ENCODE measurements at places on chromosomes 2 and 18.

GRCh38 chr18:34493566-34494358 lies 216.3 kb upstream of the DTNA start:
- DNase-seq = no peak

DNA sequence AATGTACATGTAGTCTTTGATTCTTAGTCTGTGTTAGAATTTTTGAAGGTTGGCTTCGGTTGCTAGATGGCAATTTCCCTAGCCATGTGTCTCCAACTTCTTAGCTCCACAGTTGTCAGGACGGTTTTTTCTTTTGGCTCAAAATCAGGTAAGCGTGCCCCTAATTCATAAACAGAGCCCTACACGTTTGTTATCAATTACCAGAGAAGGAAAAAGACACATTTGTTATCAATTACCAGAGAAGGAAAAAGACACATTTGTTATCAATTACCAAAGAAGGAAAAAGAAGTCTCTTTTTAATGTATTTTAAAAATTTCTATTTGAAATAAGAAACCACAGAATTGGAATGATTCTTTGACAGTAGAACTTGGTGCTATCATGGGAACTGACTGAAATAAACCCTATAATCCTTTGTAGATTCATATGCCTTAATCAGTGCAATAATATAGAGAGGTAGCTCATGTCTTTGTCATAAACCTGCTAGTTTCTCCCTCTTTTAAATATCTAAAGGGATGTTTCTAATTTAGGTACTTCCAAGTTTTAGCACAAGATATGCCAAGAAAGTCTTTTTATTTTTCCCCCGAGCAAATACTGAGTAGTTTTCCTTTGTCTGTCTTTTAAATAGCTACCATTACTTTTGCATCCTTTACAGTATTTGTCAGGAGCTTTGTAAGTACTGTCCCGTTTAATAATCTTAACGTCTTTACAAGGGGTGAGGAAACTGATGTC lies 35.9 kb downstream of the CAMKMT start:
- DNase-seq = no peak

- no peak for DNase-seq
These were observed 922.0 kb upstream of the NRXN1 start for GRCh38 chr2:51953931-51954330.

- DNase-seq = no peak
These were observed 3.0 kb downstream of the SP5 start for GRCh38 chr2:170717991-170718589.

GRCh38 chr2:109433926-109434325 lies 179.8 kb downstream of the SEPTIN10 start:
- DNase-seq = no peak

DNA sequence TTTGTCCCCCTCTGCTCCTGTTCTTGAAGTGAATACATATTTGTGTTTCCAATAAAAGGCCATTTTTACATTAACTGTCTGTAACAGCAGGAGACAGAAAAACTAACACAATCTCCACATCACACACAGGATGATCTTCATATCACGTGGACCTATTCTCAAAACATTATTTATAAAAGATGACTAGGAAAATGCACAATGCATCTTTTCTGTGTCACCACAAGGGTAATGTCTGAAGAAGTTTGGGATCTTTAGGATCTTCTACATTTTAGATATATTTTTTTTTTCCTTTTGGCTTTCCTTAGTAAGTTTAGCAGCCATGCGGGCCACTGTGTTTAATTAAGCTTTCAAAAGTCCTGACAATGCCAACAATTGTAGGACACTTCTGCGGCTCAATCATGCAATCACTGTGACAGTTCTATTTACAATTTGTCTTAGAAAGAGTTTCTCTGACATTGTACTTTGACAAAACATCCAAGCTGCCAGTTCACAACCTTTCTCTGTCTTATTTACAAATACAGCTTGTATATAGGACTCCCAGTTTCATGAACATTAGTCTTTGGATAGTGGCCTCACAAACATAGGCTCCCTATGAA lies 12.3 kb downstream of the BCL11A start:
- DNase-seq = no peak

DNA sequence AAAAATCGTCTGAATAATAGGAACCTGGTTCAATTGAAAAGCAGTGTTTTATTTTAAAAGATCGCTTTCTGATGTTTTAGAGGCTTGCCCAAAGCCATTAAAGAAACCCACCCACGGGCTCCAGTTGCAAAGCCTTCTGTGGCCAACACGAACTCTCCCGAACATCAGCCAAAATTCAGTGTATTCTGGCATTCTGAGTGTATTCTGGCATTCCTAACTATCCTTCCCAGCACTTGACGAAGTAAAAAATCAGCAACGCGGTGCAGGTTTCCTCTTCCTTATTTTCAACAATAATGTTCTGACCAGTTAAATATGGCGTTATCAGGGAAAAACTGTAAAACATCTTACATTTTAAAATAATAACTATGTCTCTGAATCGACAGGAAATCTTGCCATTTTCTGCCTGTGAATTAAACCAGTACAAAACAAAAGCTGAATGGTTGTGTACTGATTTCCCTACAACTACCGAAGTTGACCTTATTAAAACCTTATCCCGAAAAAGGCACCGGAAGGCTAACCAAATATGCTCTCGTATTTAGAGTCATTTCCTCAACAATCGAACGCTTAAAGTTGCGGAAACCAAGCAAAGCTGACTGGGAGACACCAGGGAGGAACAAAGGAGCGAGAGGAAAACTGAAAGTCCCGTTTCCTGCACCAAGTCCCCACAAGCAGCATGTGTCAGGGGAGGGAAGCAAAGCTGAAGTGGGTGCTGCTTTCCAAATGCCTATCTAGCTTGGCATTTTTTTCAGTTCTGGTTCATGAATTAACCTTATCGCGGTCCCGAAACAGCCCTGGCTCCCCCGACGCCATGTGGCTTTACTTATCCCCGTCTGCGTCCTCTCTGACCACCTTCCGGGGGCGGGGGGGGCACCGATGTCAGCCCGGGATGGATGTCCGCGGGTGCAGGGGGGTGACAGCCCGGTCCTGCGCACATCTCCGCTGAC lies 44.3 kb downstream of the ZNF516 start:
- DNase-seq = no peak

DNA sequence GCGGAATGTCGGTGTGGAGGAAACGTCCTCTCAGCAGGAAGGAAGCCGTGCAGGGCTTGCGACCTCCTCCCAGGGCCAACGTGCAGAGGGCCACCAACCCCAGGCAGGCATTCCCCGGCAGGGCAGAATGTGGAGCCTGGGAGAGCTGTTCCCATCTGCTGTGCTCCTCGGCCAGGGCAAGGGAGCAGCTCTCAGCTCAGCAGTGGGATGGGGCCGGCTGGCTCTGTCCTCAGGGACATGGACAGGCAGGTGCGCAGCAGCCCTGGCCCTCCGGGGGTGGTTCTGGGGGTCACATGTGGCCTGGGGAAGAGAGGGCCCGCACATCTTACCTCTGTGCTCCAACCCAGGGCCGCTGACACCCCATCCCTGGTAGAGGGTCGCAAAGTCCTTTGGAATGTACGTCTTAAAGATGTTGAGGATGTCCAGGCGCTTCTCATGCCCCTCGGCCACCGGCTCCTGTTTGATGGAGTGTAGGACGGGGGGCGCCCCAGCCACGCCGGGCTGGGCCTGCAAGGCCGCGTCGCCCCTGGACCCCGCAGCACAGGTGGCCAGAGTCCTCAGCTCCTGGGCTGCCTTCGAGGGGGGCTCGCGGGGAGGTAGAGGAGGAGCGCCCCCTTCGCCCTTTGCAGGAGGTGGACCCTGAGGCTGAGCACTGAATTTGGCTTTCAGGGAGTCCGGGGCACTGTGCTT lies 116.4 kb downstream of the ZNF516 start:
- DNase-seq = no peak

- DNase-seq = no peak
These were observed 25.9 kb downstream of the ZAP70 start for GRCh38 chr2:97739020-97739892.

DNA sequence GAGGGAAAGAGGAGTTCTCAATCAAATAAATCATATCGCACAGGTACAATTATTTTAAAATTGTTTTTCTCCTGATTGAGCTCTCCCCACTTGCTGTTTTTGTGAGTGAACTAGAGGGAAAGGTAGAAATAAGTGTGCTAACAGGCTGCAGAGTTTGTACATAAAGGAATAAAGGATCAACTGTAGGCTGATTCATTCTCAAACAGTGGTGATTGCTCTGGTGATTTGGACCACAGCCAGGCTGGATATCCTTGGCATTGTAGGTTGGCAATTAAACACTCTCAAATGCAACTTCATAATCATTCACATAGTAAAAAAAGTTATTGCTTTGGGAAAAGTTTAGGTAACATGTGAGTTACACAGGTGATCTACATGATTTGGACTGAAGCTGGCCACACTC lies 29.8 kb downstream of the LRP1B start:
- DNase-seq = no peak

GRCh38 chr2:147646818-147647468 lies 197.9 kb upstream of the ACVR2A start:
- no peak for DNase-seq

GRCh38 chr2:237982039-237982725 lies 15.4 kb downstream of the UBE2F start:
- DNase-seq = no peak

DNA sequence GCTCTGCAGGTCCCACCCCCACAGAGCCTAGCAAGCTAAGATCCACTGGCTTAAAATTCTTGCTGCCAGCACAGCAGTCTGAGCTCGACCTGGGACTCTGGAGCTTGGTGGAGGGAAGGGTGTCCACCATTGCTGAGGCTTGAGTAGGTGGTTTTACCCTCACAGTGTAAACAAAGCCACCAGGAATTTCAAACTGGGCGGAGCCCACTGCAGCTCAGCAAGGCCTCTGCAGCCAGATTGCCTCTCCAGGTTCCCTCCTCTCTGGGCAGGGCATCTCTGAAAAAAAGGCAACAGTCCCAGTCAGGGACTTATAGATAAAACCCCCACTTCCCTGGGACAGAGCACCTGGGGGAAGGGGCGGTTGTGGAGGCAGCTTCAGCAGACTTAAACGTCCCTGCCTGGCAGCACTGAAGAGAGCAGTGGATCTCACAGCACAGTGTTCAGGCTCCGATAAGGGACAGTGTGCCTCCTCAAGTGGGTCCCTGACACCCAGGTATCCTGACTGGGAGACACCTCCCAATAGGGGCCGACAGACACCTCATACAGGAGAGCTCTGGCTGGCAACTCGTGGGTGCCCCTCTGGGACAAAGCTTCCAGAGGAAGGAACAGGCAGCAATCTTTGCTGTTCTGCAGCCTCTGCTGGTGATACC lies 20.0 kb upstream of the NEMP2 start:
- DNase-seq = no peak

GRCh38 chr2:137896467-137896866 lies 67.8 kb upstream of the HNMT start:
- no peak for DNase-seq

GRCh38 chr2:98472961-98473746 lies 28.5 kb downstream of the INPP4A start:
- no peak for DNase-seq

GRCh38 chr18:24075767-24076597 lies 61.4 kb downstream of the TTC39C start:
- DNase-seq = peak; percentile 20

GRCh38 chr2:212841460-212841859 lies 302.9 kb upstream of the ERBB4 start:
- no peak for DNase-seq

All from stimulated activated CD8-positive, alpha-beta memory T cell treated with anti-CD3 and anti-CD28 coated beads, Interleukin-7, amount 100 ng/mL, for 1 hour (primary cell).